D721Med (cell line): ENCODE measurements at places on chromosomes 11 and 22.

DNA sequence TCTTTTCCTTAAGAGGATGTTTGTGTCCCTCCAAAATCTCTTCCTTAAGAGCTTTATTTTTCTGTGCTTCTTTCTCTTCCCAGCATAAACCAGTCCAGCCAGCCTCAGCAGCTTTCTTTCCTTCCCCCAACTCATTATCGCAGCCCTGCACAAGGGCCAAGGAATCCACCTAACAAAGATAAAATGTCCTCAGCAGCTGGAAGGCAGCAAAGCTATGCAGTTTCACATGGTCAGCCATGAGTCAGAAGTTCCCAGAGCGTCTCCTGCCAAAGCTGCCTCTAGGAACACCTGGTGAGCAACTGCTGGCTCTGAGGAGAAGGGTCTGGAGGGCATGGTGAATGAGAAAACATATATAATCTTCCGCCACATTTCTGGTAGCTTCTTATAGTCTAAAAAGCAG, 45.3 kb upstream of the HMGXB4 start:
- DNase-seq = no peak

DNA sequence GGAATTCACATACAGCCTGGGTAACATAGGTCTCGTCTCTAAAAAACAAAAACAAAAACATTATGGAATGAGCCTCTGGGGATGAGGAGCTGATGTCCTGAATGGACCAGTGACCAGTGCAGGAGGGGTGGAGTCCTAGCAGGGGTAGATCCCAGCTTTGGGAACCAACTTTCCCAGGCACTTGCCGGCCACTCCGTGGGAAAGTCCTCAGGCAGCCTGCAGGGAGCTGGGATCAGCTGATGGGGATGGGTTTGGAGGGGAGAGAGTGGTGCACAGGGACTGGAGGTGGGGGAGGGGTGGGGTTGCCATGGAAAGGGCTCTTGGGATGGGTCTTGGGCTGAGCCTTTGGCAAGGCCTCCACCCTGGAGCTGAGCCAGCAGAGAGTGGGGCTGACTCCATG, 19.1 kb downstream of the MGAT3 start:
- DNase-seq = no peak

DNA sequence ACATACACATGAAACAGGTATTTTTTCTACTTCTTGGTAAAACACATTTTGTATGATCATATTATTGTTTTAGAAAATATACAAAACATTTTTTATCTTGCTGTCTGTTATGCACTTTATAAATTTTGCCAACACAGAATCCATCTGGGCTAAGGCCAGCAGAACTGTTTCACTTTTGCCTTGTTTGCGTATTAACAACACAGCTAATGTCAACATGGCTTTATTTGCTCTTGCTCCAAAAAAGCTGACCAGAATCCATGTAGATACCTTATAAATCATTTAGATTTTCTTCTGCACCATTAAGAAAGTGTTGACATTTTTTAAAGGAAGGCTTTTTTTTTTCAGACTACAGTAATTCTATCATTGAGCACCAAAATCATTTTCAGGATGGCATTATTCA, 58.1 kb upstream of the PGR start:
- no peak for DNase-seq

- no peak for DNase-seq
Measured at GRCh38 chr11:126347751-126348668, 7.5 kb upstream of the ST3GAL4 start.

GRCh38 chr22:25941365-25941960, 199.5 kb downstream of the MYO18B start:
- DNase-seq = no peak

- DNase-seq = no peak
Measured at GRCh38 chr11:72524711-72525110, 90.4 kb upstream of the CLPB start.

DNA sequence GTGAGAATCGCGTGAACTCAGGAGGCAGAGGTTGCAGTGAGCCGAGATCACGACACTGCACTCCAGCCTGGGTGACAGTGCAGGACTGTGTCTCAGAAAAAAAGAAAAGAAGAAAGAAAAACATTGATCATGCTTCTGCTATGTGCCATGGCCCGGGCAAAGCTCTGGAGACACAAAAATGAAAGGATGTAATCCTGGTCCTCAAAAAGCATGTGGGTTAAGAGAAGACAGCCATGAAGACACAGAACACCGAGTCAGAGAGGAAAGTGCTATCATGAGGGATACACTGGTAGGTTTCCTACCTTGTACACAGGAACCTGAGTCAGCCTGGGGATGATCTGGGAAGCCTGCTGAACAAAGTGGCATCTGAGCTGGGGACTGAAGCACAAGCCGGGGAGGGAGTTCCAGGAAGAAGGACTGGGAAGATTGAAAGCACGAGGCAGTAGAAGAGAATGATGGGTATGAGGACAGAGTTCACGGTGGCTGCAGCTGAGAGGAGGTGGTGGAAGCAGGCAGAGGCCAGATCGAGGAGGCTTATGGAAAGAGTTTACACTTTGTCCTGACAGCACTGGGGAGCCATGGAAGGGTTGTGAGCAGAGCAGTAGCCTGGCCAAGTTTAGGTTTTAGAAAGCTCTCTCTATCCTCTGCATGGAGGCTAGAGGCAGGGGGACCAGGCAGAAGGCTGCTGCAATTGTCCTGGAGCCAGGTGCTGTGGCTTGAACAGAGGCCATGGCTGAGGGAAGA, 9.9 kb upstream of the MAFF start:
- DNase-seq = no peak

- DNase-seq = no peak
Measured at GRCh38 chr11:120923866-120924508, 99.9 kb upstream of the TBCEL start.

DNA sequence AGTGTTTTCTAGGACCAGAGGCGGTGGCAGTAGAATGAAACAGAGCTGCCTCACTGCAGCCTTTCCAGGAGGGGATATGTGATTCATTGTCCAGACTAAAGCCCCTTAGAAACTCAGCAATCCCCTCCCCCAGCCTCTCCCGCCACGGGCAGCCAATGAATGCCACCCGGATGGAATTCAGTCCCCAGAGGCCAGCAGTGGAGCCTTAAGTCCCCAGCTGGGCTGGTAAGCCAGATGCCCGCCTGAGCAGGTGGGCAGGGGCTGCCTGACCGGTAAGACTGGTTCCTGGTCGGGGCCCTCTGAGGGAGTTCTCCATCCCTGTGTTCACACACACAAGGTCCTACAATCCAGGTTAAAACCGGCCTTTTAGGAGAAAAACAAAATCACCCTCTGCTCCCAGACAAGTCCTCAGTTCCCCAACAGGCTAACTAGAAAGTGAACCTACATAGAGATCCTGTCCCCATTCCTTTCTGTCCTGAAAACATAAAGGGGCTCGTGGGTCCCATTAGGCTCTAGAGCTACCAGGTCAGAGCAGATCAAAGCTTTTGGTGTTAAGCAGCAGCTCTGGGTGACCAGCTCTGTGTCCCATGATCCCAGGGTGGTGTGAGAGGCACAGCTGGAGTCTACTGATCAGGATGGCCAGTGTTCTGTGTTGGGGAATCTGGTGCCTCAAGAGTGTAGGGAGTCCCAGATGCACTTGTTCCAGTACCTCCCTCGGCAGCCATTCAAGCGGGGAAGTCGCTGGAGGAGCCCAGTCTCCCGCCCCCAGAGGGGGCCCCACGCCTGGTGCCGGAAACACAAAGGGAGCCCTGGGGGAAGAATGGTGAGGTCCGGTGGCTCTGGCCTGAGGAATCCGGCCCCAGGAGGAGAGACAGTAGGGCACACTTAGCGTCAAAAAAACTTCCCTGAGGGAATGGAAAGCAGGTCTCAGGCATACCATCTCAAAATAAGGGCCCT, 2.6 kb downstream of the PATZ1 start:
- DNase-seq = no peak

DNA sequence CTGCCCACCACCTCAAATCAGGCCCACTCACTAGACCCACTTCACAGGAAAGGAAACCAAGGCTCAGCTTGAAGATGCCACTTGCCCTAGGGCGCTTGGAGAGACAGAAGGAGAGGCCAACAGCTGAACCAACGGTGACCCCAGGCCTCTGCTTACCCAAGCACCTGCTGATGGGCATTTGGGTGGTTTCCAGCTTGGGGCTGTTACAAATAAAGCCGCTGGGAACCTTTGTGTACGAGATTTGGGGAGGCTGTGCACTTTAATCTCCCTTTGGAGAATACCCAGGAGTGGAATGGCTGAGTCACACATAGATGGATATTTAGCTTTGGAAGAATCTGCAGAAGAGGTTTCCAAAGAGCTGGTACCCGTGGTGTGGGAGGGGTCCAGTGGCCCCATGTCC, 50.9 kb upstream of the LINC01488 start:
- DNase-seq = no peak

DNA sequence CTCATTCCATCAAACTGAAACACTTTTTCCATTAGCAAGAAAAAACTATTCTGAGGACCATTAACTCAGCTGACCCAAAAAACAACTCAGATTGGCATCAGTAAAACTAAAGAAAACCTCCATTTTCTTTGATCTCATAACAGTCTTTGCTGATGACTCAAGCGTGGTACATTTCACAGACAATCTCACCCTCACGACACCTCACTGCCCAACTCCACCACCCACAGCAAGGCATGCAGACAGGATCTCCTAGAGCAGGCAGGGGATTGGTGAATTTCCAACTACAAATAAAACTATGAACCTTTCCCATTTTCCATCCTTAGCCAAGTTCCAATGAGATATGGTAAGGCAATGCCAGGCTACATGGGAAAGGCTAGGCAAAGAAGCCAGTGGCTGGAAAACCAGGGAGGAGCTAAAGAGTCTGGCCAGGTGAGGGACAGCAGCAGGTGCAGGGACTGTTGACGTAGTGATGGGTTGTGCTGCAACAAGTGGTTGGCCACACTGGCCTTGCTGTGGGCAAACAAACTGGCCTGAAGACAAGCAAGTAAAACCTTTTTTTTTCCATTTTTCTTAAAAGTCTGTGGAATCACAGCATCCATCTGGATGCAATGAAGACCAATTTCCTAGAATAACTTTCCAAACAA, 97.2 kb downstream of the SERGEF start:
- no peak for DNase-seq

GRCh38 chr22:17912945-17913721, 111.2 kb downstream of the MICAL3 start:
- DNase-seq = no peak

DNA sequence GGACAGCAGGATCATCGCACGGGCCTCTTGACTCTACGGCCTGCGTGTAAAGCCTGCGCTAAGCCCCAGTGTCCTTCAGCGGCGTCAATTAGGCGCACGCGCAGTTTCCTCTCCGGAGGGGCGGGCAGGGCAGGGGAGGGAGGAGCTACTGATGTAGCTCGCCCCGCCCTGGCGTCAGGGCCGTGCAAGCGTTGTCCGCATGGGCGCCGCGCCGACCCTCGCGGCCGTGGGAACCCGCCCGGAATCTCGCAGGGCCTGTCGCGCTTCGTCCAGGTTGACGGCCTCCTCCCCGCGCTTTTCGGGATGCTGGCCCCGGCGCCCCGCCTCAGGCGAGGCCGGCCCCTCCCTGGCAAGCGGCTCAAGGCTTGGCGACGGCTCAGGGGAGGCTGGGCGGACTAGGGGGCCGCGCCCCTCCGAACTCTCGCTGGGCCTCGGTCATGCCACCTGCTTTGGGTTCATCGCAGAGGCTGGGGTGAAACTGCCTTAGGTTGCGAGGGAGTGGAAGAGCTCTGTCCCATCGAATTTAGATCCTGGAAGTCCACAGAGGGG, 61.1 kb downstream of the ST3GAL4 start:
- DNase-seq = peak; percentile 55

- DNase-seq = no peak
Measured at GRCh38 chr22:22030493-22031182, 48.1 kb upstream of the TOP3B start.

- DNase-seq = no peak
Measured at GRCh38 chr11:13851691-13852090, 110.8 kb upstream of the SPON1 start.

- DNase-seq = no peak
Measured at GRCh38 chr11:35631891-35632290, 13.6 kb downstream of the FJX1 start.

GRCh38 chr11:11403763-11404725, 51.0 kb upstream of the CSNK2A3 start:
- no peak for DNase-seq

- DNase-seq = no peak
Measured at GRCh38 chr22:40512426-40513136, 123.9 kb downstream of the MRTFA start.

DNA sequence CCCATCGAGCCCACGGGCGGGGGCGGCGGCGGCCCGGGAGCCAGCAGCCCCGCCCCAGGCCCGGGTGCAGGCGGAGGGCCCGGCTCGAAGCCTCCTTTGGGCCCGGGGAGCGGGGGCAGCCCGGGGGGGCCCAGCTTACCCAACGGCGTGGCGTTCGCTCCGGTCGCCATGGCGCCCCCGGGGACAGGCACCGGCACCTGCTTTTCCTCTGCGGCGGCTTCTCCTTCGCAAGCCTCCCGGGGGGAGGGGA, 194 bp downstream of the SF1 start:
- no peak for DNase-seq

DNA sequence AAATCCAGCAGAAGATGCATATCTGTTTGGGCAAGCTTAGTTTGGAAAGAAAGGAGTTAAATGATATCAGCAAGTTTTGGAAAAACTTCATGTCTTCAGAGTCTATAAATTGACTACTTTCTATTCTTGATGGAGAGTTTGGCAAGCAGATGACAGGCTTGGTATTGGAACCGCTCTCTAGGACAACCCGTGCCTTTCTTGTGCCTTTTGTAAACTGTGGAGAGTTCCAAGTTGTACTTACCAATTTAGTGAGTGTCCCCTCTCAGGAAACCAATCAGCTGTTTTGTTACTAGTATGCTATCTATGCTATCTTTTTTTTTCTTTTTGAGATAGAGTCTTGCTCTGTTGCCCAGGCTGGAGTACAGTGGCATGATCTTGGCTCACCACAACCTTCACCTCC, 43.7 kb upstream of the CTTN start:
- DNase-seq = no peak

- no peak for DNase-seq
Measured at GRCh38 chr22:36160499-36160942, at the start of gene APOL3. Gene APOL3, minus strand, starts transcription at chr22:36160755. Its CDS starts 11,700 bp downstream, at chr22:36149055.

DNA sequence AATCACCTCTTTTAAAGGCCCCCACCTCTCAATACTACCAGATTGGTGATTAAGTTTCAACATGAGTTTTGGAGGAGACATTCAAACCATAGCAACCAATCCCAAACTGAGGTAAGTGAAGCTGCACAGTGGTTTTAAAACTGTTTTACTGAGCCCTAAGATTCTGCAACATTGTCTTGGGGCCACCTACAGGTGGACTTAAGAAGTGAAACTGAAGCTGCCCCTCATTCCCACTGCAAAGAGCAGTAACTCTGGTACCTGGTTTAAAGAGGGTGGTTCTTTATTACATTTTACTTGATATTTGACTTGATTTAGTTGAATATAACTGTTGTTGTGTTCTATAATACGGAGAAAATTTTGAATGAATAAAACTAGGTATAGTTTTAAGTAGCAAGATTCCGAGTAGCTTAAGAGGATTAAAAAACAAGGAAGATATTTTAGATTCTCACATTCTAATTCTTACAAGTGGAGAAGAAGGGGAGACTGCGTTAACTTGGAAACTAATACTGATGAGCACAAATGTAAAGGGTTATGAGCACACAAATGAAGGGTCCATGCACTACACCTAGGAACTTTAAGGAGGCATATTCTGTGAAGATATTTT, 26.7 kb downstream of the SYT9 start:
- DNase-seq = no peak
